Activated CD4-positive, alpha-beta memory T cell treated with anti-CD3 and anti-CD28 coated beads, Interleukin-2, amount 10 ng/mL, durations not matched to agents 7 days and 5 days (primary cell): ENCODE measurements at places on chromosomes 12 and 14. TPM values are rescaled to one million over a fixed set of nuclear protein-coding genes. Genes with fewer than 3 reads are reported as not detected.

GRCh38 chr12:83018088-83018487 lies 331.4 kb downstream of the TMTC2 start:
- no peak for DNase-seq

DNA sequence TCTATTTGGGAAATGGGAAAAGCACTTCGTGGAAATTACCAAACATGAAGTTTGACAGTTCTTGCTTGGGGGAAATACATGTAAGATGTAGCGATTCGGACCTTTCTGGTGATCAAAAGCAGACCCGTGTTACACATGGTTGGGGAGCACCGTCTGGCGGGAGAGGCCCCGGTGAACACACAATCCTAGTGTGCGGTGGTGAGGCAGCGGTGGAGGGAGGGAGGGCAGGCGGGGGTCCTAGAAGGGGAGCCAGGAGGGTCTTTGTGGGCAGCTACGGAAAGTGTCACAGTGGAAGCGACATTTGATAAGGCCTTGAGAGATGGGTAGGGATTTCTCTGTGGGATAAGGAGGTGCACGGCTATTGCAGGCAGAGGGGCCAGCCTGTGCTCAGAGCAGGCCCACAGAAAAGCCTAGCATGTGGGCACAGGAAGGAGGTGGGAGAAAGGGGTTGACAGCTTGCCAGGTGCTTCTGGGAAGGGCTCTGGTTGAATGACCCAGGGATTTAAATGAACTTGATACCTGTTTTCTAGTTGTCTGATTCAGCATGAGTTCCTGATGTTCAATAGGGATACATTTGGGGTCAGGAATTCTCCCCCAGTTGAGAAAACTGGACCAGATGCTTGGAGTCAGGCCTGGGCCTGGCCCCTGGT lies 7.2 kb downstream of the MVK start:
- no peak for DNase-seq

The TMPRSS12 gene
- not detected for total RNA-seq

The TMEM121 gene
- 9.6 TPM for total RNA-seq

The GZMH gene
- 10.7 TPM for total RNA-seq

The FERMT2 gene
- total RNA-seq, result 2.8 TPM

The SERPINA10 gene
- total RNA-seq, result not detected
